ENCODE measurements at places on chromosomes 16 and 17.

- DNase-seq: no peak
Observed at GRCh38 chr16:54336631-54337204, 50.1 kb upstream of the IRX3 start.

DNA sequence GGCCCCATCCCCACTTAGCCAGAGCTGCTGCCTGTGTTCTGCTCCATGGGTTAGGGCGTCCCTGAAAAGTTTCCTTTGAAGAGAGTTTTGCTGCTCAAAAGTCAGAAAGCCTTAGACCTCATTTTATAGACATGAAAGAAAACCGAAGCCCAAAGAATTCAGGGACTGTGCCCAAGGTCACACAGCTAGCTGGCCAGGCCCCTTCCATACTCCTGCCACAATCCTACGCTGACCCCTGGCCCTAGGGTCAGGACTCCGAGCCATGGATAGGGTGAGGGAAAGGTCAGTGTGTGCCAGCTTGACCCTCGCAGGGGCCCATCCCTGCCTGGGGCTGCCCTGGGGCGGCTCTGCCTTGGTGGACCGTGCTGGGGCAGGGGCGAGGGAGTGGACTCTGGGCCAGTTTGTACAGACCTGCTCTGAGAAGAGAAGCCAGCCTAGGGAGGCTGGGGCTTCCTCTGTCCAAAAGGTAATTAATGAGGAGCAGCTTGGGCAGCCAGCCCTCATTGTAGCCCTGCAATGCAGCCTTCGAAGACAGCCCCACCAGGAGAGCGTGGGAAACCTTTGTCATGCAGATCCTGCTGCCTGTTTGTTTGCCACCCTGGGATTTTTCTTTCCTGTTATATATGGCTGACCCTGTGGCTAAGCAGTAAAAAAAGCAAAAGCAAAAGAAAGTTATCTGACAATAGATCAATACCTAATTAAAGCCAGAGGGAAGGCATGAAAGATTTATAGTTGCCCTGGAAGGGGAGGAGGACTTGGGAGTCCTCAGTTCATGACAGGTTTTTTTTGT lies 37.4 kb downstream of the RHBDL3 start:
- DNase-seq: no peak

DNA sequence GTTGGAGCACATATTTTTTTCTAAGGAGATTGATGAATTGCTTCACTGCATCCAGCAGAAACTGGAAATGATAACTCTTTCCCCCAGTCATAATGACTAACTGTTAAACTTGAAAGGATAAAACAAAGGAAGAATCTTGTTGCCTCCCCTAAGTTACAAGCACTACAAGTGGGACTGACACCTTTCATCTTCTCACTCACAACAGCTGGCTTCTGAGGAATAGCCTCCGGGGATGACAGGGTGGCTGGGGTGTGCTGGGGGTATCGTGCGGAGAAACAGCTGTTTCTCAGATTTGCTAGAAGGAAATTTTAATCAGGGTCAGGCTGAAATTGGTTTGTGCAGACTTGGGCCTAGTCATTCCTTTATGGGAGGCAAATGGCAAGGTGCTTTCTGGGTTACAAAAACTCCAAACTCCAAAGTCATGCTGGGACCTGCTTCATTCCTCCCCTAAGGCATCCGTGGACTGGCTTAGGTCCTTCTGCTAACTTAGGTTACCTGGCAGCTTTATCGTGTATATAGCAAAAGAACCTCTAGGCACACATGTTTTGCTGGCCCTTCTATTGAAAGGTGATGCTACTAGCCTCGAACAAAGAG lies 557.2 kb downstream of the TOX3 start:
- DNase-seq: no peak

DNA sequence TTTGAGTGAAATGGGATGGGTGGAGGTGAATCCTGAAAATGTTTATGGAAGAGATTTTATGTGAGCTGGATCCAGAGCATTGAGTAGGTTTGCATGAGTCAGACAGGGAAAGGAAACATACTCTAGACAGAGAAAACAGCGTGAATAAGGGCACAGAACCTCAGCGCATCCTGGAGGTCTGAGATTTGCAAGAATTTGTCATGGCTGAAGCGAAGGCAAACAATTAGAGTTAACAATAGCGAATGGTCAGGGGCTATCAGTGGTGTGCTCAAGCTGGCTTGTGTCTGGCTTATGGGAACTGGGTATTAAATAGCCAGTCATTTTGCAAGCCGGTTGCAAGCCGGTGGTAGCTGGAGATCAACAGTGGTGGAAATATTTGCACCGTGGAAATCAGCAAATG lies 36.4 kb downstream of the MAP2K6 start:
- DNase-seq: no peak

DNA sequence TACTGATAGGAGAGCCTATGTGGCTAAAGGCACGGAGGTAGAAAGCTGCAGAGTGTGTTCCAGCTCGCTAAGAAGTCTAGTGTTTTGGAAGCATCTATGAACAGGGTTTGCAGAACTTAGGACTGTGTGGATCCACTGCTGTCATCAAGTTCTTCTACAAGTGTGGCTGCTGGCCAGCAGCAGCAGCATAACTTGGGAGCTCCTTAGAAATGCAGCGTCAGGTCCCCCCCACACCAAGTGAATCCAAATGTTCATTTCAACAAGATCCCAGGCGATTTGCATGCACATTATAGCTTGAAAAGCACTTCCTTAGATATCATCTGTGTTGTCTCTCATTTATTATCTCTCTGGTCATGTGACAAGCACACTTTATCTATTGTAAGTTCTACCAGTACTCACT lies 131.9 kb upstream of the SHISA6 start:
- no peak for DNase-seq

DNA sequence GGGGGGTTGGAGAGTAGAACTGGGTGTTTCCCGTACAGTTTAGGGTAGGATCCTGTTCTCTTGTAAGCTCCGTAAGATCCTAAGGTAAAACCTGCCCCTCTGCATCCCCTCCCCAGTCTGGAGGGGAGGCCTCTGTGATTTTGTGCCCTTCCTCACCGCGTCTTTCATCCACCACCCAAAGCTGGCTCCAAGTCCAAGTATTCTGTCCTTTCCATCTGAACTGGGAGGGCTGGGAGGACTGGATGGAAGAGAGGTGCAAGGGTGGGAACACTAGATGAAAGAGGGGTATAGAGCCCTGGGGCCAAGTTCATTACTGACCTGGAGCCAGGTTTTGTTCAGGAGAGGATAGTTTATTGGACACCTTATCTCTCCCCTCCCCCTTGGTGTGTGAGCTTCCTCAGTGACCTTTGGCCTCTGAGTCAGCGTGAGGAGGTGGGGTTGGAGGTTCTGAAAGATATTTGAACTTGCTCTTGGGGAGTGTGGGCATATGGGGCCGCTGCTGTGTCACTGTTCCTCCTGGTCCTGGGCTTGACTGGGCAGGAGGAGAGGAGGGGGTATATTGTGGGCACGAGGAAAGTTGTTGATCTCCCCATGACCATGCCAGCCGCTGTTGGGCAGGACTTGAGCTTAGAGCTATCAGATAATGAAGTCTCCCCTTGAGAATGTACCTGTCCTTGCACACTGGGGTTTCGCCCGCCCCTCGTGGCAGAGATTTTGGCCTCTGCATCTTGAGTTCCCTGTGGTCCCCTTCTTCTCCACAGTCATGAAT lies 1.6 kb downstream of the LASP1 start:
- peak; percentile 64 for DNase-seq

GRCh38 chr16:65342231-65342866 lies 220.5 kb upstream of the CDH11 start:
- DNase-seq: no peak

- DNase-seq: no peak
Observed at GRCh38 chr17:14744761-14745473, 444.0 kb downstream of the HS3ST3B1 start.

DNA sequence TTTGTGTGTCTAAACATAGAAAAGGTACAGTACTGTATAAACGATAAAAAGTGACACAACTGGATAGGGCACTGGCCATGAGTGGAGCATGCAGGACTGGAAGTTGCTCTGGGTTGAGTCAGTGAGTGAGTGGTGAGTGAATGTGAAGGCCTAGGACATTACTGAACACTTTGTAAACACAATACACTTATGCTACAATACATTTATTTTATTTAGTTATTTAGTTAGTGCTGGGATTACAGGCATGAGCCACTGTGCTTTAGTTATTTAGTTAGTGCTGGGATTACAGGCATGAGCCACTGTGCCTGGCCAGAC lies 4.6 kb downstream of the CFAP20 start:
- no peak for DNase-seq

DNA sequence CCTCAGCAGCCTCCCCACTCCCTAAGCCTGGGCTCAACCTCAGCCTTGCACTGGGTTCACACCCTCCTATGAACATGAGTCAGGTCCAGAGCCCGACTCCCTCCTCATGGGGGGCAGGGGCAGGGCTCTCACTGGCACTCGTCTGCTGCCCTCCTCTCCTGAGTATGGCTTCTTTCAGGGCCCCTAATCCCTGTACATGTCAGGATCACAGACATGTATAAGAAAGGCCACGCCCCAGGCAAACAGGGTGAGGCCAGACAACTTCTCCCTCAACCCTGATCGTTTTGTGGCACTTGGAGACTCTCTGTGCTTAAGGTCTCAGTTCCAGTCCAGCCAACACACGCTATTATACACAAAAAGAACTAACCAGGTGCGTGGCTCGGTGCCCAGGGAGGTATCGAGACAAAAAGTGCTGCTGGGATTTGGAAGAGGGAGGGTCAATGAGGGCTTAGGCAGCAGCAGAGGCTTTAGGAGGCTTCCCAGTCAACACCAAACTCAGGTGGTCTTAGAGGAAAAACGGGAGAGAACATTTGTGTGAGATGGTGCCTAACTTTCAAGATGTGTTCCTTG lies 45.2 kb downstream of the CMTM3 start:
- DNase-seq: no peak

GRCh38 chr17:78341559-78342448 lies 18.1 kb downstream of the SOCS3 start:
- no peak for DNase-seq

GRCh38 chr16:52498328-52499059 lies 48.4 kb downstream of the TOX3 start:
- DNase-seq: no peak
